Mesothelial cell of epicardium (in vitro differentiated cells): ENCODE measurements at places on chromosomes 16 and 17. TPM values are rescaled to one million over a fixed set of nuclear protein-coding genes. Genes with fewer than 3 reads are reported as not detected.

BCL6B gene
- total RNA-seq = 0.22 to 0.34 TPM in 2 of 3 replicates, not detected in the other

HEXIM2 gene
- 6.5 to 9.6 TPM (median 7.7 TPM) in 3 replicates for total RNA-seq

GRCh38 chr17:82358465-82359350, at the start of gene TEX19:
Gene TEX19, plus strand, starts transcription at chr17:82359247. Its CDS starts 2,904 bp downstream, at chr17:82362151.
- no peak within 1 kb of the TSS for H3K27ac ChIP-seq
- no peaks in the 10 kb centered on the region for H3K36me3 ChIP-seq
- H3K4me1 ChIP-seq = peaks cover 26% of the 10 kb centered on the region
- no peak for DNase-seq
- H3K4me3 ChIP-seq = no peak within 1 kb of the TSS

FZD2 gene
- total RNA-seq = 82.1 to 88.3 TPM (median 84.4 TPM) in 3 replicates

- H3K27ac ChIP-seq = peak overlapping the region; percentile 34
- peaks cover 2% of the 10 kb centered on the region for H3K4me1 ChIP-seq
- peaks cover 39% of the 10 kb centered on the region for H3K36me3 ChIP-seq
Observed at GRCh38 chr17:67974598-67975066, 21.6 kb downstream of the C17orf58 start.

HES7 gene
- total RNA-seq = 0.45 to 0.75 TPM (median 0.66 TPM) in 3 replicates

- no peak overlapping the region for H3K27ac ChIP-seq
- H3K27me3 ChIP-seq = no peaks in the 10 kb centered on the region
- no peak for DNase-seq
- H3K4me3 ChIP-seq = no peak overlapping the region
- H3K4me1 ChIP-seq = no peaks in the 10 kb centered on the region
Observed at GRCh38 chr17:53390575-53390974, 432.2 kb upstream of the KIF2B start.

DNA sequence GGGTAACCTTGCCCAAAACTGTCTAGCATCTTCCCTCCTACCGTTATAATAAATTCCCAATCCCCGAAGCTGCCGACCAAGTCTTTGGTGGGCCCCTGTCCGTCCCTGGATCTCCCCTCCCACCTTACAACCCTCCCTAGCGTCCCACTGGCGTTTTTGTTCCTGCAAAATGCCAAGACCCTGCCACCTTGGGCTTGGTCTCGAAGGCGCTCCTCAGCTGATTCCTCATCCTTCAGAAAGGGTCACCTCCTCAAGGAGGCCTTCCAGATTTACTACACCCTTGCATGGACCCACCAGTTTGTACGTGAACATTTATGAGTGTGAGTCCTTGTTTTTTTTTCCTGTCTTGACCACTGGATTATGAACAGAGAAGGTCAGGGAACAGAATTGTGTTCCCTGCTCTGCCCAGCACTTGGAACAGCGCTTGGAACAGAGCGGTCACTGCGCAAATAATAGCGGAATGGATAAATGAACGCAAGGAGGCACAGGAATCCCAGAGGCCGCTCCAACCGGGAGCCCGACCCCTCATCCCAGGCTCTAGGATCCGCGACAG, 926 bp upstream of the GFER start:
- peaks cover 15% of the 10 kb centered on the region for H3K4me1 ChIP-seq
- H3K36me3 ChIP-seq = peaks cover 9% of the 10 kb centered on the region
- H3K4me3 ChIP-seq = peak overlapping the region; percentile 72

YWHAE gene
- 714 to 730 TPM (median 714 TPM) in 3 replicates for total RNA-seq

- no peak overlapping the region for H3K4me3 ChIP-seq
- no peak for DNase-seq
- H3K27ac ChIP-seq = no peak overlapping the region
Observed at GRCh38 chr16:14362774-14363371, 267.2 kb downstream of the PARN start.

DNA sequence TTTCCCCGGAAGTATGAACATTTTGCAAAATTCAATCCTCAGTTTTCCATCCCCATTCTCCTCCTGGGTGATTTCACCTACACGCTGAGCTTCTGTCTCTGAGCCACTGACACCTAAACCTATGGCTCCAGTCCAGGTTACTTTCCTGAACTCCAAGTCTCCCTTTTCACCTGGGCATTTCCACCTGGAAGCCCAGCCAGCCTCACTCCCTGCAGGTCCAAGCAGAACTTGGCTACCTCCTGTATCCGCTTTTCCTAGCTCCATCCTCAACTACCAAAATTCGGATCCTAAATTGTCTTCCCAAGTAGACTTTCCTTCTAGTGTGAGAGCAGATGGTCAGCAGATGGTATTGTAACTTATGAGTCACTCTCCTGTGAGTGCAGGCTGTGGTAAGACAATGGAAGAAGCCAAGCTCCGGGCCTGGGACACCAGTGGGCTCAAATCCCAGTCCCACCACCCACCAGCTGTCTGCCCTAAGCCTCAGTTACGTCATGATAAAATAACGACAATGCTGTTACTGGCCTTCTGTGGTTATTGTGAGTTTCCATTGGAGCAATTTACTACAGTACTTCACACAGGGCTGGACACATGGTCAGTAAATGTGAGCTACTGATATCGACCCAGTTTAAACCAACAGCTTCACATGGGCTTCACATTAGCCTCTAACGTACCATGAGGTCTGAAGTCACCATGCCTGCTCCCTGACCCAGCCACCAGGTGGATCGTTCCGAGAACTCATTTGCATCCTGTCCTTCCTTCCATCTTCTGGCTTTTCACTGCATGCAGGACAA, 33.3 kb downstream of the PECAM1 start:
- no peak for DNase-seq
- no peak overlapping the region for H3K4me3 ChIP-seq
- H3K27me3 ChIP-seq = peaks cover 18% of the 10 kb centered on the region

- no peaks in the 10 kb centered on the region for H3K27me3 ChIP-seq
- no peak overlapping the region for H3K27ac ChIP-seq
- DNase-seq = no peak
- H3K4me1 ChIP-seq = no peaks in the 10 kb centered on the region
Observed at GRCh38 chr16:19003935-19004334, 20.2 kb downstream of the TMC7 start.

GRCh38 chr17:6427279-6427781, 7.6 kb downstream of the AIPL1 start:
- H3K36me3 ChIP-seq = no peaks in the 10 kb centered on the region
- DNase-seq = no peak
- no peak overlapping the region for H3K4me3 ChIP-seq
- no peak overlapping the region for H3K27ac ChIP-seq
- no peaks in the 10 kb centered on the region for H3K4me1 ChIP-seq
- H3K27me3 ChIP-seq = peaks cover 17% of the 10 kb centered on the region

ENPP7 gene
- not detected in 3 replicates for total RNA-seq

KRTAP4-5 gene
- not detected in 3 replicates for total RNA-seq

- H3K36me3 ChIP-seq = no peaks in the 10 kb centered on the region
- peaks cover 44% of the 10 kb centered on the region for H3K4me1 ChIP-seq
- H3K27ac ChIP-seq = peak overlapping the region; percentile 55
- no peaks in the 10 kb centered on the region for H3K27me3 ChIP-seq
- no peak overlapping the region for H3K4me3 ChIP-seq
- no peak for DNase-seq
Observed at GRCh38 chr17:68732301-68732749, 131.2 kb upstream of the FAM20A start.

PIPOX gene
- total RNA-seq = 4.1 to 5.0 TPM (median 4.4 TPM) in 3 replicates

DNA sequence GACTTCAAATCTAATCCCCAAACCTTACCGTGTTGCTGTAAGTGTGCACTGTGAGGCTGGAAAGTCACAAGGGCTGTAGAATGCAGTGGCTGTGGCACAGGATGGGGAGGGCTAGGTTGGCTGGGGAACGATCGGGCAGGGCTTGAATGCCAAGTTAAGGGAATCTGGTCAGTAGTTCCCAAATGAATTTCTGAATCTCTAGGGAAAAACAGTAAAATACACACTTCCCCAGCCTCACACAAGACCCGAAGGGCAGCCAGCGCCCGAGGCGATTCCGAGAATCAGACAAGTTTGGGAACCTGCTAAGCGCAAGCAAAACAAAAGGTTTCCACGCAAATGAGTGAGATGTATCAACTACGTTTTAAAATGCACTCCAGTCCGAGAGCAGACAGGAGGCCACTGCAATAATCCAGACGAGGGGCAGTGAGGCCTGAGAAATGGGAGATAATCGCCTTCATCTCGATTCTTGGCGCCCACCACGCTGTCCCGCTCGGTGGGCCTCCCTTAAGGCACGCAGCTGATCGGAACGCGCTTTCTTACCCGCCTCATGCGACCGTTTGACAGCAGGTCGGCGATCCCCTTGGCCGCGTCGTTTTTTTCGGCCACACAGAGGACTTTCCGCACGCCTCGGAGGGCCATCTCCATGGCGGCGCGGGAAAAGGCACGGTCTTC, 599 bp downstream of the TOP3A start:
- peak overlapping the region; percentile 92 for H3K4me3 ChIP-seq
- H3K36me3 ChIP-seq = peaks cover 15% of the 10 kb centered on the region
- H3K4me1 ChIP-seq = peaks cover 58% of the 10 kb centered on the region
- H3K27ac ChIP-seq = peak overlapping the region; percentile 99
- no peaks in the 10 kb centered on the region for H3K27me3 ChIP-seq

GRCh38 chr17:82794781-82795482, 43.1 kb downstream of the TBCD start:
- H3K4me1 ChIP-seq = peaks cover 21% of the 10 kb centered on the region
- peak overlapping the region; percentile 32 for H3K27ac ChIP-seq
- no peak for DNase-seq
- H3K27me3 ChIP-seq = no peaks in the 10 kb centered on the region
- H3K36me3 ChIP-seq = peaks cover 2% of the 10 kb centered on the region

DNA sequence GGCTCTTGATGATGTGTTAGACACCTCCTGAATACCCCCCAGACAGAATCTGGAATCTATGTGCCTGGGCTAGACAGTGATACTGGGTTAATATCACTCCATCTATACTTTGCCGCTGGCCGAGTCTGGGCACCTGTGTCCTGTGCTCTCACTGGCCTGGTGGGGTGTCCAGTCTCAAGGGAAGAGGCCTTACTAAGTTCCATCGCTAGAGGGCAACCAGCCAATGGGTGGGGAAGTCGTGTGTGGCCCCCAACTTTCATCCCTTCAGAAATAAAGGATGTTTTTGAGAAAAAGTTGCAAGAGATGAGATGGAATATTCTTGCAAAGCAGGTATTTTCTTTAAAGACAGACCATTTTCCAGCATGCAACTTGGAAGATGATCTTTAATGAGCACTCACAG, 1.6 kb upstream of the GLP2R start:
- no peak for DNase-seq
- H3K27me3 ChIP-seq = no peaks in the 10 kb centered on the region
- no peak overlapping the region for H3K27ac ChIP-seq
- no peak overlapping the region for H3K4me3 ChIP-seq
- peaks cover 19% of the 10 kb centered on the region for H3K4me1 ChIP-seq

DNA sequence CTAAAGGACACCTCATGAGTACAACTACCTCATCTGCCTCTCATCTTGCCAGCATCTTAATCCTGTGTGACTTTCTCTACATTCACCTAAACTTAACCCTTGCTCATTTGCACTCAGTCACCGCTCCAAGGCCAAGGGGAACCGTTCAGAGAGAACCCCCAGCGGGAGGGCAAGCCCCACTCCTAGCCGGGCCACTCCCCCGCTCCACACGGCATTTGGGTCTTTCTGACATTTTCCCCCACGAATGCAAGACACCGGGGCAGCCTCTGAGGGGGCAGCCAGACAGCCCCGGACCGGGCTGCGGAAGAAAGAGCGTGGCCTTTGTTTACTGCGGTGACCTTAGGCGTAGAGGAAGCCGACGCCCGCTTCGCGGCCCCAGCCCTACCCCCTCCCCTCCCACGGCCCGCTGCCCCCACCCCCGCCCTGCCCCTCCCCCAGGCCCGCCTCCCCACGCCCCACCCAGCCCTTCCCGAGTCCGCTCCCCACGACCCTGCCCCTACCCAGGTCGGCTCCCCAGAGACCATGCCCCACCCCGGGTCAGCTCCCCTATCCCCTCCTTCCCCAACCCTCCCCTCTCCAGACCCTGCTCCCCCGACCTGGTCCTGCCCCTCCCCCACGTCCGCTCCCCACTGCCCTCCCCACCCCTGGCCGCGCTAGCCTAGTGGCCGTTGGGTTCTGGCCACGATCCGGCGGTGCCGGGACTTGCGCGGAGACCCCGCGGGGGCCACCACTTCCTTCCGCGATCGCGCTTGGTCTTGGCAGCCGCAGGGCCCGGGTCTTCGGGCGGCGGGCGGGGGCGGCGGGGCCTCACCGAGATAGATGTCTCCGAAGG, 789 bp downstream of the CSNK1D start:
- peak overlapping the region; percentile 83 for H3K4me3 ChIP-seq
- DNase-seq = no peak
- H3K36me3 ChIP-seq = peaks cover 14% of the 10 kb centered on the region
- peak overlapping the region; percentile 100 for H3K27ac ChIP-seq
- no peaks in the 10 kb centered on the region for H3K27me3 ChIP-seq

GRCh38 chr17:12034538-12034937, 13.9 kb downstream of the MAP2K4 start:
- no peak overlapping the region for H3K27ac ChIP-seq
- peaks cover 5% of the 10 kb centered on the region for H3K36me3 ChIP-seq
- H3K27me3 ChIP-seq = no peaks in the 10 kb centered on the region
- peaks cover 19% of the 10 kb centered on the region for H3K4me1 ChIP-seq
- H3K4me3 ChIP-seq = no peak overlapping the region

DNA sequence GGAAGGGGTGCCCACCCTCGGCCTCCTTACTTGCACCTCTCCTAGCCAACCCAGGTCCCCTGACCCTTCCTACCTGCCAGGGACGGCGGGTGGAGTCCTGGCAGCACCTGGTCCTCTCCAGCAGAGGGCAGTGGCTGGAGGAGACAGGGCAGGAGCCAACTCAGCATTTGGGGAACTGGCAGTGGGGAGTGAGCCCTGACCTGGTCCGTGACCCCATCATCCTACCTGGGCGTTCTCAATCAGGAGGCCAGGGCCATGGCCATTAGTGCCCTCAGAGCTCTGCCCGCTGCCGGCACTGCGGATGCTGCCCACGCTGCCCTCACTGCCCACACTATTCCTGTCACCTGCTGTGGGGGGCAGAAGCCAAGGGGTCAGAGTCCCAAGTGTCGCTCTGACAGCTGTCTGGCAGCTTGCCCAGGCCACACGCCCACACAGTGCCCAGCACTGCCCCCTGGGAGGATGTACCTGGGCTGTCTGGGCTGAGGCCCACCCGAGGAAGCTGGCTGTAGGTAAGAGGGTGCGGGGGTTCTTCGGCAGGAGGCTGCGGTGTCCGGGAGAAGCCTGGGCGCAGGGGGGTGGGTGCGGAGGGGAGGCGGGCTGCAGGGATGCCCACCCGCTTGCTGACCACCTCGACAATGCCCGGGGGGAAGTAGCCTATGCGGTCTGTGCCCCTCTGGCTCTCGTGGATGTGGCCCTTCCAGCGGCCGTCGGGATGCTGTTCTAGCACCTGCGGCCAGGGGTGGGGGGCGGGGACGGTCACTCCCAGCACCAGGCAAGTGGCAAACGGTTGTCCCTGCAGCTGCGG, 10.8 kb downstream of the CASKIN2 start:
- H3K27me3 ChIP-seq = no peaks in the 10 kb centered on the region
- no peak overlapping the region for H3K27ac ChIP-seq
- H3K36me3 ChIP-seq = peaks cover 8% of the 10 kb centered on the region

PRSS27 gene
- total RNA-seq = 7.5 to 7.7 TPM (median 7.6 TPM) in 3 replicates

DNA sequence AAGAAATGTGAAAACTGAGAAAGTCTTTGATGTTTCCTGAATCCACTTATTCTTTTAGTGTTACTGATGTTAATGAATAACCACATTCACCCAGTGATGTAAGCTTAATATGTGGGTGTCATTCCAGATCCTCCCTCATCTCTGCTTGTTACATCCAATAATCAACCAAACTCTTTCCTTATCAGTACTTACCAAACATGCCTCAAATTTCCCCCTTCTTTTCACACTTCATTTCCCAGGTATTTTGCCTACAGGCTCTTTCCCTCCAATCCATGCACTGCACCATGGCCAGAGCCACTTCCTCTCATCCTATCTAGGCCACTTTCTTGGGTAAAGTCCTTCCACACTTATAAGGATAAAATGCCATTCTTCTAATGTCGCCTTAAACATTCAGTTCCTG, 451.5 kb downstream of the NPIPA7 start:
- no peak overlapping the region for H3K27ac ChIP-seq
- H3K4me3 ChIP-seq = no peak overlapping the region
- no peak for DNase-seq

KCNJ18 gene
- total RNA-seq = not detected in 3 replicates
